ENCODE measurements at places on chromosomes 6 and 20.

- DNase-seq = no peak
These were observed 1.7 kb downstream of the DIDO1 start for GRCh38 chr20:62924442-62925075.

DNA sequence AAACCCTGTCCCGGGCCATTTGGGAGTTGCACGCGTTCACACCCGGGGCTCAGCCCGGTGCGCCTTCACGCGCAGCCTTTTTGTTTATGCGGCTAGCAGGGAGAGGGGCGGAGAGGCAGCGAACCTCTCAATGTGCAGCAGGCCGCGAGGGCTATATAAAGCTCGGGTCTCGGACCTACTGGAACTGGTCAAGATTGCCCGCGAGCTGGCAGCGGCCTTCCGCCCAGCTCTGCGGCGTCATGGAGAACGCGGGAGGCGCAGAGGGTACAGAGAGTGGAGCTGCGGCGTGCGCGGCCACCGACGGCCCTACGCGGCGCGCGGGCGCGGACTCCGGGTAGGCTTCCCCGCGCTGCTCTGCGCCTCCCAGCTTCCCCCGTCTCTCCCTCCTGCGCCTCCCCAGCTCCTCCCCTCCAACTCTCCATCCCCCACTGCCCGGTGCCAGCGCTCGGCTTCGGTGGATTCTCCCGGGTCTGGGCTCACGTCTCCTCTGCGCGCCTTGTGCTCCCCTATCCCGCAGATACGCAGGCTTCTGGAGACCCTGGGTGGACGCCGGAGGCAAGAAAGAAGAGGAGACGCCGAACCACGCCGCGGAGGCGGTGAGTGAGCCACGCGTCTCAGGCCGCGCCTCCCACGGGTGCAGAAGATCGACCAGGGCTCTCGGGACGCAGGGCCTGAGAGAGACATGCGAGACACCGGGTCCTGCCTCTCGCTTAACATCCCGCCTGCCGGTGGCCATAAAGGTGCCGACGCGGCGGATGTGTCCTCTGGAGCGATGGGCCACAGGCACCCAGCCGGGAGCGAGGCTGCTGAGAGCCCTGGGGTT, at the start of gene RIPPLY2:
Gene RIPPLY2, plus strand, starts transcription at position 183 of the 823 bp plus-strand sequence. Its CDS starts 57 bp downstream, at position 240.
- no peak for DNase-seq

- no peak for DNase-seq
These were observed 32.8 kb downstream of the CYP21A2 start for GRCh38 chr6:32070814-32071543.

DNA sequence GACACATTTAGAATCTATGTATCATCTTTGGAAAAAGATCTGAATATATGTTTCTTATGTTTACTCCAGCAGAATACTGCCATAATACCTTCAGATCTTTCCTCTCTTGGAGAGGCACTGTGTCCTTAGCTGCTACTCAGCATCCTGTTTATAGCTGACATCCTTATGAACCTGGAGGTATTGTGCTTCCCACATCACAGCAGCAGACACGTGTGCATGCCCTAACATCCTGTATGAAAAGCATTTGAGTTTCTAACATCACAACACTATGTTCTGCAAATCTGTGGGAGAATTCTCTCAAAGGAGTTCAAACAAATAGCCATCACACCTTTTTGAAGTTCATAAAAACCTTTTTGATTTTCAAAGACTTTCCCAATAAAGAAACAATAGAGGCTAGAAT, 216.0 kb downstream of the GJA1 start:
- no peak for DNase-seq
